ENCODE measurements at places on chromosomes 11 and 22.

- DNase-seq: no peak
Observed at GRCh38 chr11:45859661-45860140, 12.4 kb downstream of the CRY2 start.

DNA sequence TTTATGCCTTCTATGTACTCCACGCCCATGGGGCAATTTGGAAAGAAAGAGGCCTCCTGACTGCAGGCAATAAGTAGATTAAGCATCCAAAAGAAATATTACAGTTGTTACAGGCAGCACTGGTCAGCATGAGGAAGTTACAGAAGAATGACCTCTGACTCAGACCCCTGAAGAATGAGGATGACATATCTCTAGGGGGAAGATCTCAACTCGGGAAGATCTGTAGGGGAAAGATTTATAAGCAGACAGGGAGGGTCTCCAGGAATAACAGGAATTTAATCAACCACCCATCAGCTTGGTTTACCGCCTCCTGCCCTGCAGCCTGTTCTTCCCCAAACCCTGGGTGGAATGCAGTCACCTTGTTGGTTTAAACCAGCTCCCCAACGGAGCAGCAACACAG lies 58.0 kb downstream of the RCN1 start:
- DNase-seq: no peak

GRCh38 chr11:109374032-109374431 lies 48.0 kb upstream of the C11orf87 start:
- DNase-seq: no peak

GRCh38 chr11:30422447-30423278 lies 99.8 kb downstream of the ARL14EP start:
- no peak for DNase-seq

- DNase-seq: no peak
Observed at GRCh38 chr11:124934862-124935547, 842 bp downstream of the HEPACAM start.

DNA sequence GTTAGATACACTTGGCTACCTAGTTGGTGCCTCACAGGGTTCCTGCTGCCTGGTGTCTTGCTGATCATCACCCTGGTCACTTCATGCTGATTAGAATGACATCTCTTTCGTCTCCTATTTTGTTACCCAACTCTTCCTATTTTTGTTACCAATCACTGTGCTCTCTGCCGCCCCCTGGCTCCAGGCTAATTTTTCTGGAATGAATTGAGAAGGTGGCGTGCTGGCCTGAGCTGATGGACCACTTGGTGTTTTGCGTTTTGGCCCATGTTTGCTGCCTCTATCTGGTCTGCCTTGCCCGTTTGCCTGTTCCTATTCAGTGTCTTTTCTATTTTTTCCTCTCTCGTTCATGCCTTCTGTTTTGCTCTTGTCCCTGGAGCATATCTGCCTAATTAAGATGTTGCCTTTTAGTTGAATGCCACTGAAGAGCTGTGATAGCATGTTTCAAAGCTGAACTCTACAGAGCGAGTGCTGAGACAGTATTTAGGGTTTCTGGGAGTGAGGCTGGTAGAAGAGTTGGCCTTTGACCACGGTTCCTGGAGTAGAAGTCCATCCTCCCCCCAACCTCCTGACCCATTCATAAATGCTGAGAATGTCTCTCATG lies 5.9 kb upstream of the ATF4 start:
- no peak for DNase-seq

- no peak for DNase-seq
Observed at GRCh38 chr11:71247551-71248250, 4.7 kb downstream of the SHANK2 start.

GRCh38 chr11:94145916-94146315 lies 17.3 kb downstream of the PANX1 start:
- DNase-seq: no peak

DNA sequence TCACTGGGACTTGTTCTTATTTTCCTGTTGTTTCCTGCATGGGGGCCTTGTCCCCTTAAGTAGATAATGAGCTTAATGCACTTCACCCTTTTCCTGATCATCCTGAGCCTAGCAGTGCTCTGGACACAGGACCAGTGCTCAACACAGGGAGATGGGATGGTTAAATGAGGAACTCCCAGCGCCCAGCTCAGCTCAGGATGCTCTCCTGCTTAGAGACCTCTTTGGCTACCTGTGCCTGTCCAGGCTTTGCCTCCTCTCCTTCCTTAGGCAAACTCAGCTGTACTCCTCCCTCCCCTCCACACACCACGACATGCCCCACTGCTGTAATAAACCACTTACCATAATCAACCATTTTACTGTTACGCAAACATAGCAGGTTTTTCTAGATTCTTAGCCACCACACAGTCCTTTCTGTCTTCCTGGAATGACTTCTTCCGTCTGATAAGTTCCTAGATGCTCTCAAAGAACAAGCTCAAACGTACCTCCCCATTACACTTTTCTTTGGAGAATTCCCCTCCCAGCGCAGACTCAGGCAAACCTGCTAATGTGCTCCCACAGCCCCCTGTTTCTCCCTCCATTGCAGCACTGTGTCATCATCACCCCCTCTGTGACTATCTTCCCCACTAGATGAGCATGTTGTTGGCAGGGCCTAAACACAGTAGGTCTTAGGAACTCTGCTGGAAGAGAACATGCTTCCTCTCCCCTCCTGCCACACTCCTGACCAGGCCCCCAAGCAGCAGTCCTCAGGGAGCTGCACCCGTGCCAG lies 113.6 kb downstream of the MICAL2 start:
- no peak for DNase-seq

GRCh38 chr11:104390651-104391050 lies 226.7 kb upstream of the PDGFD start:
- no peak for DNase-seq

- no peak for DNase-seq
Observed at GRCh38 chr11:72975778-72976521, 161.7 kb downstream of the ATG16L2 start.

GRCh38 chr22:16866167-16866566 lies 41.0 kb upstream of the XKR3 start:
- no peak for DNase-seq

DNA sequence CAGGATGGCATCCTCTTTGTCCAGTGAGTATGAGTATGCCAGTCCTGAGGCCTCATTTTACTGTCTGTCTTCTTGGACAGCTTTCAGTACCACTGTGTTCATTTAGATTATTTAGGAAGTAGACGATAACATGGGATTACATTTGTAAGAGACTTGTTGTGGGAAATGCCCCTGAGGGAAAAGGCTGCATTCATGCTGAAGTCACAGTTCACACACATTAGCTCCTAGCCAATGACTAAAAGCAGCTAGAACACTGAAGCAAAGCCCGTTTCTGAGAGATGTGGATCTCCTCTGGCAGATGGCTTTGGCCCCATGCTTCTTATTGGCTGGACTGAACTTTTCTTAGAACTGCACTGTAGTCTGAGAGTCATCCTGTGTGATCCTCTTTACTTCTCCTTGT lies 242.4 kb downstream of the FAM76B start:
- DNase-seq: no peak

- no peak for DNase-seq
Observed at GRCh38 chr11:72953637-72954036, 139.4 kb downstream of the ATG16L2 start.

DNA sequence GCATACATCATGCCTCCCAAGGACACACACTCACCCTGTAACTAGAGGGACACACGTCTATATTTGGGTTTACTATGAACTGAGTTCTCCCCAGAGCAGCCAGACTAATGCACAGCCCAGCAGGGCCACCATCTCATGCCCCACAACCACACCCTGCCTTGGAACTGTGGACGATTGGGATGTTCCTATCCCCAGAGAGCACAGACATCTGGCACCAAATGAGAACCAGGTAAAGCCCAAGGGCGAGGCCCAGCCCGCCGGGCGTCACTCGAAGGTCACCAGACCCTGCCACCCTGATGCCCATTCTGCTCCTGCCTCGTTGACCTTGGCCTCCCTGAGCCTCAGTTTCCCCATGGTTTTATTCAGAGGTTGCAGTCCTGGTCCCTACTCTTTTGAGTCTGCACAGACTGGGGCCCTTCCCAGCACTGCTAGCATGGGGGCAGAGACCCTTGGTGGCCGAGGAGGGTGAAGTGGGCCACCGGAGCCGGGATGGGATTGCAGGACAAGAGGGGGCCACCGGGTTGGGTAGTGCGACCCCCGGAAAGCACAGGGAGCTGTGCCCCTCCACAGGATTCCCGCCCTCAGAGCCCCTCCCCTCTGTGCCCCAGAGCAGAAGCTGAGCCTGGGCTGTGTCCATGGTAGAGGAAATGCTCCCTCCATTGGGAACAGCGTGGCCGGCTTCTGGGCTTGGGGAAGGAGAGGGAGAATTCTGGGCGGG lies 56.8 kb downstream of the IGLL5 start:
- no peak for DNase-seq

DNA sequence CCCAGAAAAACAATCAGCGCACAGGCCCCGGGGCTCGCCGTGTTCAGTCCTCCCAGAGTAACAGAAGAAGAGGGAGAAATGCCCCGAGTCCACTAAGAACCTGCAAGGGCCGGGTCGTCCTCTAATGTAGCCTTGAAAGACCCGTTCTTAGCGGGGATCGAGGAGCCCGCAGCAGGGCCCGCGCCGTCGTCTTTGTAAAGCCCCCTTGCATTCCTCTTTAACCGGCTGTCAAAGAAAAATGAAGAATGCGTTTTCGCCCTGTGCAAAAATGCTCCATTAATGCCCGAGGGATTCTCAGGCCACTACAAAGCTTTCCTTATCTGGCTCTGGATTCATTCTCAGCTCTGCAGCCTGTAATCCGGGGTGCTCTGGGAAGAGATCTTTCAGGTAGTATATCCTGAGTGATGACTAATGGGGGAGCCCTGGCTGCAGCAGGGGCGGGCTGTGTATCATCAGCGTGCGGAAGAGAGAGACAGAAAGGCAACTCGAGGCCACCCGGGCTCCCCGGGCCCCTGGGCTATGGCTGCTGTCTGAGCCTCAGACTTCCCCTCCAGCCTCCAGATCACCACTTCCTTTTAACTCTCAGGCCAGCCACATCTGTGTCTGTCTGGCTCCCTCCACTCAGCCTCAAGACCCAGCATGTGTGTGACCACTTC lies 78.2 kb downstream of the FBLN1 start:
- DNase-seq: no peak

DNA sequence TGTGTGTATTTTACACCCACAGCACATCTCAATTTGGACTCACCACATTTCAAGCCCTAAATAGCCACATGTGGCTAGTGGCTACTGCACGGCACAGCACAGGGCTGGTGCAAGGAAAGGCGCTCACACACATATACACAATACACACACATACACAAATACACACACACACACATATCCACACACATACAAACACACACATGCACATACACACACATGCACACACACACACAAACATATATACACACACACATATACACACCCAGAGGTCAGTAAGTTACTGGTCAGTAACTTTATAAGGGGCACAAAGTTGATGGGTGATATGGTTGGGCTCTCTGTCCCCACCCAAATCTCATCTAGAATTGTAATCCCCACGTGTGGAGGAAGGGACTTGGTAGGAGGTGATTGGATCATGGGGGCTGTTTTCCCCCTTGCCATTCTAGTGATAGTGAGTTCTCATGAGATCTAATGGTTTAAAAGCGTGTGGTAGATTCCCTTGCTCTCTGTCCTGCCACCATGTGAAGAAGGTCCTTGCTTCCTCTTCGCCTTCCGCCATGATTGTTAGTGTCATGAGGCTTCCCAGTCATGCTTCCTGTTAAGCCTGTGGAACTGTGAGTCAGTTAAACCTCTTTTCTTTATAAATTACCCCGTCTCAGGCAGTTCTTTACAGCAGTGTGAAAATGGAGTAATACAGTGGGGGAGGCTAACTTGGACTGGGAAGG lies 37.6 kb upstream of the DKK3 start:
- no peak for DNase-seq

DNA sequence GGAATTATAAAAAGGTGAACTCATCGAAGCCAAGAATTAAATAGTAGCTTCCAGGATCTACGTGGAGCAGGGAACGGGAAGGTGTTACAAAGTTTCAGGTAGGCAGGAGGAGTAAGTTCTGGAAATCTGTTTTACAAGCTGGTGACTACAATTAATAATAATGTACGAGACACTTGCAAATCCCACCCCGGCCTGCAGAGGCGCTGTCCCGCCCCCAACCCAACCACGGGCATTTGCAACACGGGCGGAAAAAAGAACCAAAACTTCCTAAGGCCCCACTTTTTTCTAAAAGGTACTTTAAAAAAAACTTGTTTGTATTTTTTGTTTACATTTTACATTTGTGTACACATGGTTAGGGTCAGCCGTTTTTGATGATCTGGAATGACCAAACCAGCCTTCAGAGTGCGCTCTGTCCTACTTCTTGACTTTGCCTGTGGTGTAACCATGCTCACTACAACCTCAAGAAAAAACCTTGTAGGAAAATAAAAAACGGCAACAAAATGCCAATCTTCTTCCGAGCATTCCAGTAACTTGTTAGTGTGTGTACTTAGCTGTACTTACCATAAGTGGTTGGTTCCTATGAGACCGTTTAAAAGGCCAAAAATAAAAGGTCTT lies 449.6 kb upstream of the B3GAT1 start:
- no peak for DNase-seq

GRCh38 chr11:43916621-43917020 lies 25.8 kb upstream of the C11orf96 start:
- no peak for DNase-seq

- DNase-seq: no peak
Observed at GRCh38 chr11:132314911-132315455, 944.6 kb downstream of the NTM start.

DNA sequence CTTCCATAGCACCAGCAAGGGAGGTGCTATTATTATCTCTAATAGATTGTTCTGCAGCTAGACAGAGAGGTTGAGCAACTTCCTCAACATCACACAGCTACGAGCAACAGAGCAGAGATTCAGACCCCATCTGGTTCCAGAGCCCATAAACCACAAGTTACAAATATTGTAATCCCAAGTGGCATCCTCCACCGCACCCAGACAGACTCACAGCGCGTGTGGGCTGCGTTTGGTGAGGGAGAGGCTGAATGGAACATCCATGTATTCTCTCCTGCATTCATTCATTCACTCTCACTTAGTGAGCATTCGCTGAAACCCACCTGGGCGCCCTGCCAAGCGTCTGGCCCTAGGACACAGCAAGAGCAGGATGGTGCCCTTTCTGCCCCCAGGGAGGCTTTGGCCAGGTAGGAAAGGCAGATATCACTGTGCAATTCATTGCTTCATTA lies 33.5 kb downstream of the LIF start:
- DNase-seq: no peak

DNA sequence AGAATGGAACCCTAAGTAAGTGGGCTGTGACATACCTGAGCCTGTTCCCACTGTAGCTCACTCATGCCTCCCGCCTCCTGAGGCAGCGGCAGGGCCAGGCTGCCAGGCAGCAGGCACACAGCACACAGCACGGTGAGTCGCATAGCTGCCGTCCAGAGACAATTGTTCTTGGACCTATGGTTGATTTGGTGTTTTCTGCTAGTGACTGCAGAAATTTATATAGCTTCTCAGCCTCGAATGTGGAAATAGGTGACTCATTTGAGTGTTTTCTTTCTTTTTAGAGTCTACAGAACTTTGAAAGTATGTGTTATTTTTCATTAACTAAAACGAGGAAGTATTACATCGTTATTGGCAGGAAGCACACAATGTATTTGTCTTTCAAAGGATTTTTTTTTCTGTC lies at the start of gene MMP7:
MMP7 (minus strand) TSS at position 190 of the 400 bp plus-strand sequence; CDS start at position 143, 47 bp downstream.
- DNase-seq: no peak

GRCh38 chr22:36079041-36079440 lies 50.4 kb upstream of the RBFOX2 start:
- DNase-seq: no peak

GRCh38 chr11:1226986-1227550 lies 4.2 kb downstream of the MUC5B start:
- DNase-seq: no peak
